ENCODE measurements at places on chromosomes 2 and 18. TPM values are rescaled to one million over a fixed set of nuclear protein-coding genes. Genes with fewer than 3 reads are reported as not detected.

- no peaks in the 10 kb centered on the region for H3K27me3 ChIP-seq
- H3K4me3 ChIP-seq = no peak overlapping the region
- no peaks in the 10 kb centered on the region for H3K36me3 ChIP-seq
- DNase-seq = no peak
- H3K27ac ChIP-seq = no peak overlapping the region
- H3K4me1 ChIP-seq = no peaks in the 10 kb centered on the region
These were observed 958.0 kb downstream of the EPHA4 start for GRCh38 chr2:220614064-220614463.

The MATN3 gene
- polyA plus RNA-seq = not detected

- H3K27ac ChIP-seq = no peak overlapping the region
- no peaks in the 10 kb centered on the region for H3K27me3 ChIP-seq
- H3K4me3 ChIP-seq = no peak overlapping the region
- no peaks in the 10 kb centered on the region for H3K4me1 ChIP-seq
- no peaks in the 10 kb centered on the region for H3K36me3 ChIP-seq
- no peak for DNase-seq
These were observed 189.3 kb downstream of the KCNS3 start for GRCh38 chr2:18067588-18068384.

DNA sequence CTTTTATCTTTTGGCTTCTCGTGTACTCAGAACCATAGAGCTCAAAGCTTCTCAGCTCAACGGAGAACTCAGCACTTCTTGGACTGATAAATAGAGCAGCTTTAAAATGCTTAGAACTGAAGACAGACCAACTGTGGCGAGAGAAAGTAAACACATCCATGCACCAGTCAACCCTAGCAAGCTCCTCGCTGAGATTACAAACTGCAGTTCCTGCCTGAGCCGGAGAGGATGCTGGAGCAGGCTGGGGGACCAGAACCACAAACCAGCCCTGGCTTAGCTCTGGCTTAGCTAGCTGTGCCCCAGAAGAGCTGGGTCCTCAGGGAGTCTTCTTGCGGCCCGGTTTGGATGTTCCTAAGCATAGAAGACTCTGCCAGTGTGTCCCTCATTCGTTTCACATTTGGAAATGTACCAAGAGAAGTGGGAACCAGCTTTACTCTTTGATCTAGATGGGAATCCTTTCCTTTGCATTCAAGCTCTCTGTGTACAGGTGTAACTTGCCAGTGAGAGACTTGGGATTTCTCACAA is 5.6 kb downstream of the PAX8 start:
- H3K4me1 ChIP-seq = peaks cover 22% of the 10 kb centered on the region
- no peaks in the 10 kb centered on the region for H3K36me3 ChIP-seq
- peak; percentile 18 for DNase-seq
- H3K27me3 ChIP-seq = peaks cover 73% of the 10 kb centered on the region
- no peak overlapping the region for H3K4me3 ChIP-seq

DNA sequence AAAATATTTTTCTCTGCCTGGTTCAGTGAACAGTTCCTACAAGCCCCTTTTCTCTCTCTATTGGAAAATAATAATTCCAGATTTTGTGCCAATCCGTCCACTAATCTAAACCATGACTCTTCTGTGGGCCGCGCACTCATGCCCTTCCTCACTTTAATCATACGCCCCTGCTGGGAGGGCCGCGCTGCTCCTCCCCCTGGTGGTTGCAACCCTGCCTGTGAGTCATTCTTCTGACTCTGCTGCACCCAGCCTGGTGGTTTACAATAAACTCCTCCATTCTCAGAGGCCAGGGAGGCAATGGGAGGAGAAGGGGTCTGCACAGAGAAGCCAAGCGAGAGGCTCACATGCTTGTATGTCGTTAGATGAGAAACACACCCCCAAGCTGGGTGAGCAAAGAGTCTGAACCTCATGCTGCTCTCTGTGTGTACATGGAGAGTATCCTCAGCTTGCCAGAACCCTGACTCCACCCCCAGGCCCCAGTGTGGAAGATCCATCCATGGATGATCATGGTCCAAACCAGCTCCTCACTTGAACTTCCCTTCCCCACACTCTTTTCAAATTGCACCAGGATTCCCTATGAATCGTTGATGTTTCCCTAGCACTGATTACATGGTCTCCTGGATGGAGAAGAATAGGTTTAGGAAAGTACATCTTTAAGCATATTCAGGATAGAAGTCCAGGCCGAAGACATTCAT is 228.9 kb downstream of the ANKRD30B start:
- H3K4me1 ChIP-seq = no peaks in the 10 kb centered on the region
- no peak overlapping the region for H3K27ac ChIP-seq
- H3K27me3 ChIP-seq = no peaks in the 10 kb centered on the region
- no peak for DNase-seq

DNA sequence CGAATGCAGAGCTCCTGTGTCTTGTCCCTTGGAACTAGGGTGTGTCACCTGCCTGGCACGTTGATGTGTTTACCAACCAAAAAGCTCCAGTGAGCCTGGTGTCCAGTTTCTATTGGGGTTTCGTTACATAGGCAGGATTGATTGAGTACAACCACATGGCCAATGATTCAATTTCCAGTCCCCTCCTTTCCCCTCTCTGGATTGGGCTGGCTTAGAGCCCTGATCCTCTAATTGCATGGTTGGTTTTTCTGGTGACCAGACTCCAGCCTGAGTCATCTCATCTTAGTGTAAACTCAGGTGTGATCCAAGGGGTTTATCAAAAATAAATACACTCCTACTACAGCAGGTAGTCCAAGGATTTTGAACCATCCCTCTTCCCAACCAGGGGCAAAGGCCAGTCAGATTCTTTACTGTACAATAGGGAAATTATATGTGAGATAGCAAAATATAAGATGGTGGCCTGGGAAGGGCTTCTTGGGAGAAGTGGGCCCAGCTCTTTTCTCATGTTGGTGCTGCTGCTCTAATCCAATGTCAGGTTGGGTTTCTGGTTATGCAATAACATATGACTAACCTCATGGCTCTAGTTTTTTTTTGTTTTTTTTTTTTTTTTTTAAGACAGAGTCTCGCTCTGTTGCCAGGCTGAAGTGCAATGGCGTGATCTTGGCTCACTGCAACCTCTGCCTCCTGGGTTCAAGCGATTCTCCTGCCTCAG is 64.7 kb upstream of the MGAT5 start:
- H3K36me3 ChIP-seq = no peaks in the 10 kb centered on the region
- no peaks in the 10 kb centered on the region for H3K27me3 ChIP-seq
- no peak overlapping the region for H3K4me3 ChIP-seq

DNA sequence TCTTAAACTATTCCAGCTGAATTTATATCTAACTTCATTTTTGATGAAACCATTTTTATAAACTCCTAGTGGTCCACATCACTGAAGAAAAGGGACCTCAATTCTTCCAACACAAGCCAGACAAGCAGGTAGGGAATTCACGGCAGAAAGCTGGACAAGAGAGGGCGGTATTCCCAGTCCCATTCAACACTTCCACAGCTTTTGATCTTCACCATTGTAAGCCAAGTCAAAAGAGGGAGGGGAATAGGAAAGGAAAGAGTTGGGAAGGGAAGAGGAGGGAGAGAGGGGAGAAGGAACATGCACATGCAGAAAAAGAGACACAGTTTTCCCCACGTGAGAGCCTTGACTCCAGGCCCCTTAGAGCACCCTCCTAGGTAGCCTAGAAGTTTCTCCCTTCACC is 77.4 kb downstream of the CCBE1 start:
- no peak overlapping the region for H3K27ac ChIP-seq
- H3K4me1 ChIP-seq = no peaks in the 10 kb centered on the region
- no peak overlapping the region for H3K4me3 ChIP-seq
- DNase-seq = no peak
- no peaks in the 10 kb centered on the region for H3K27me3 ChIP-seq
- no peaks in the 10 kb centered on the region for H3K36me3 ChIP-seq

The GBX2 gene
- not detected for polyA plus RNA-seq

- no peak for DNase-seq
- peaks cover 32% of the 10 kb centered on the region for H3K36me3 ChIP-seq
- H3K27ac ChIP-seq = no peak overlapping the region
- no peaks in the 10 kb centered on the region for H3K27me3 ChIP-seq
- no peak overlapping the region for H3K4me3 ChIP-seq
These were observed 34.1 kb downstream of the SOCS6 start for GRCh38 chr18:70322928-70323327.

DNA sequence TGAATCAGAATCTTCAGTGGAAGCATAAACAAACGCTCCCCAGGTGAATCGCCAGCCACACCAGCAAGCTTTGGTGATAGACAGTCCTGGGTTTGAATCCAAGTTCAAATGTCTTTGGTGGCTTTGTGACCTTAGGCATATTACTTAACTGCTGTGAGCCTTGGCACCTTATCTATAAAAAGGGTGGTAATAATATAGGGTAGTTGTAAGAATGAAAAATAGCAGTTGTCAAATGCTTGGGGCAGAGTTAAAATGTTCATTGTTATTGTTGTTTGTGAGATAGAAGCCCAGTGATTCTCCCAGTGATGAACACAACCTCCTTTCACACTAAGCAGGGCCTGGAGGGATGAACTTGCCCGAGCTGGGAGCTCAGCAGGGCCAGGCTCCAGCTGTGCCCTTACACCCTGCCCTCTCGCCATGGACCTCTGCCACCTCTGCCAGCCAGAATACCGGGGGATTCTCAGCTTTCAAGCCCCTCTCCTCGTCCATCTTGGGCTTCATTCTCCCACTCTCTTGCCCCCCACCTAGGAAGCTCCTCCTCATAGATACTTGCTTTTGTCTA is 6.1 kb upstream of the TMBIM1 start:
- DNase-seq = no peak
- H3K4me1 ChIP-seq = peaks cover 22% of the 10 kb centered on the region
- no peak overlapping the region for H3K4me3 ChIP-seq
- H3K36me3 ChIP-seq = no peaks in the 10 kb centered on the region
- H3K27me3 ChIP-seq = no peaks in the 10 kb centered on the region
- no peak overlapping the region for H3K27ac ChIP-seq

The GAREM2 gene
- polyA plus RNA-seq = not detected

The DSG1 gene
- polyA plus RNA-seq = not detected

The TSN gene
- 12.2 TPM for polyA plus RNA-seq

- H3K27me3 ChIP-seq = no peaks in the 10 kb centered on the region
- H3K4me3 ChIP-seq = no peak overlapping the region
- DNase-seq = no peak
These were observed 14.2 kb downstream of the EIF2AK2 start for GRCh38 chr2:37142546-37142945.

- H3K4me3 ChIP-seq = no peak overlapping the region
- no peak overlapping the region for H3K27ac ChIP-seq
- no peaks in the 10 kb centered on the region for H3K27me3 ChIP-seq
- DNase-seq = no peak
- no peaks in the 10 kb centered on the region for H3K36me3 ChIP-seq
- no peaks in the 10 kb centered on the region for H3K4me1 ChIP-seq
These were observed 203.5 kb downstream of the UXS1 start for GRCh38 chr2:105990624-105991023.

The NEURL3 gene
- polyA plus RNA-seq = not detected

- peaks cover 16% of the 10 kb centered on the region for H3K4me1 ChIP-seq
- DNase-seq = no peak
- no peaks in the 10 kb centered on the region for H3K36me3 ChIP-seq
- no peak overlapping the region for H3K27ac ChIP-seq
- H3K4me3 ChIP-seq = no peak overlapping the region
- H3K27me3 ChIP-seq = no peaks in the 10 kb centered on the region
These were observed 284.6 kb downstream of the RNF144A start for GRCh38 chr2:7201851-7202250.

GRCh38 chr2:8165550-8165949 is 516.3 kb upstream of the ID2 start:
- no peaks in the 10 kb centered on the region for H3K36me3 ChIP-seq
- no peak for DNase-seq
- no peaks in the 10 kb centered on the region for H3K27me3 ChIP-seq
- H3K4me1 ChIP-seq = peaks cover 5% of the 10 kb centered on the region

The HOXD10 gene
- polyA plus RNA-seq = not detected

DNA sequence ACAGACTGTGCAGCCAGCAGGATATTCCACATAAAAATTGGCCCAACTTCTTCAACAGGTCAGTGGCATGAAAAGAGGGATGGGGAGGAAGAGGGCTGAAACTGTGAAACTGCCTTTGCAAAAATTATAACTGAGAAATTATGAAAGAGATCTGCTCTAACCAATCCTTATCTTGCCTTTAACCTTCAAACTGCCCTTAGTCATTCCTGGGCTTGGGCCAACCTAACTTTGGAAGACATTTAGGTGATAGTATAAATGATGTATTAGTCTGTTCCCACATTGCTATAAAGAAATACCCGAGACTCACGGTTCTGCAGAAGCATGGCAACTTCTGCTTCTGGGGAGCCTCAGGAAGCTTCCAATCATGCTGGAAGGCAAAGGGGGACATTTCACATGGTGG is 74.5 kb downstream of the RPL31 start:
- DNase-seq = no peak
- no peak overlapping the region for H3K27ac ChIP-seq
- H3K4me3 ChIP-seq = no peak overlapping the region

The CTAGE1 gene
- not detected for polyA plus RNA-seq

DNA sequence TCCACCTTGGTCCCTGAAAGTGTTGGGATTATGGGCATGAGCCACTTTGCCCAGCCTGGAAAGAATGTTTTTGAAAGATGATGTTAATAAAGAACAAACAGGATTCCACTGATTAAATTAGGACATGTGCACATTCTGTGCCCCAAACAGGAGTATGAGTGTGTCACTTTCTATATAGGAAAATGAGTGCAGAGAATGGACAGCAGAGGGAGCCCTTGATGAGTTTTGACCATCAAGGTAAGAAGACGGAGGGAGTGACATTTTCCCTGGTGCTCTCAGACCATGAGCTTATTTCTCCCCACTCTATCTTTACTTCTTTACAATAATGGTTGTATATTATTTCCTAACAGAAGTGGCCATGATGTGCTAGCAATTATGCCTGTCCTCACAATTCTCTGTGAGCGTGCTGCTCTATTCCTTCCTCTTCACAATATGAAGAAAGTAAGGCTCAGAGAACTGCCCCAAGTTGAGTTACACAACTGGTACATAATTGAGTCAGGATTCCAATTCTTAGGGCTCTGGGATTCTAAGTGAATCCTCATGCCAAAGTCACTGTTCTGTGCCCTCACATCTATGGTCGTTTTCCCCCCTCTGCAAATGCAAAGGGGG is 20.6 kb downstream of the RPL37A start:
- no peaks in the 10 kb centered on the region for H3K4me1 ChIP-seq
- H3K27me3 ChIP-seq = no peaks in the 10 kb centered on the region
- H3K36me3 ChIP-seq = no peaks in the 10 kb centered on the region
- no peak overlapping the region for H3K4me3 ChIP-seq
- DNase-seq = peak; percentile 52
- no peak overlapping the region for H3K27ac ChIP-seq

The IL18R1 gene
- 0.15 TPM for polyA plus RNA-seq

DNA sequence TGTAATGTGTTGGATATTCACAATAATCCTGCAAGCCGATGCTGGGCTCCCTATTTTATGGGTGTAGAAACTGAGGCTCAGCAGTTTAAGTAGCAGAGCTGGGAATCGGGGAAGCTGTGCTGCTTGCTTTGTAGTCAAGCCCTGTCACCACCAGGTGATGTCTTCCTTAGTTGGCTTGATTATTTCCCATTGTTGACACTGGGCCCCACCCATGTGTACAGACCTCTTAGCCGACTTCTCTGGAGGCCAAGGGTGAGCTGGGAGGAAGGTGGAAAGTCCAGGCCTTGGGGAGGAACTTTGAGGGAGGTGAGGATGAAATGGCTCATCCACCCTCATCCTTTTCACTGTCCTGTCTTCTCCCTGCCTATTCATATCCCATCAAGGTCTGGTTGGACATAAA is 60.0 kb downstream of the CAPN13 start:
- no peak overlapping the region for H3K4me3 ChIP-seq
- H3K27ac ChIP-seq = no peak overlapping the region
- H3K27me3 ChIP-seq = no peaks in the 10 kb centered on the region

The GAL3ST2 gene
- polyA plus RNA-seq = not detected

GRCh38 chr18:69469444-69469919 is 68.8 kb downstream of the DOK6 start:
- no peak overlapping the region for H3K4me3 ChIP-seq
- no peak overlapping the region for H3K27ac ChIP-seq
- H3K27me3 ChIP-seq = no peaks in the 10 kb centered on the region
- H3K4me1 ChIP-seq = no peaks in the 10 kb centered on the region
- H3K36me3 ChIP-seq = no peaks in the 10 kb centered on the region

Measured in CD14-positive monocyte (primary cell).